ENCODE measurements at places on chromosomes 7 and 10. TPM values are rescaled to one million over a fixed set of nuclear protein-coding genes. Genes with fewer than 3 reads are reported as not detected.

DNA sequence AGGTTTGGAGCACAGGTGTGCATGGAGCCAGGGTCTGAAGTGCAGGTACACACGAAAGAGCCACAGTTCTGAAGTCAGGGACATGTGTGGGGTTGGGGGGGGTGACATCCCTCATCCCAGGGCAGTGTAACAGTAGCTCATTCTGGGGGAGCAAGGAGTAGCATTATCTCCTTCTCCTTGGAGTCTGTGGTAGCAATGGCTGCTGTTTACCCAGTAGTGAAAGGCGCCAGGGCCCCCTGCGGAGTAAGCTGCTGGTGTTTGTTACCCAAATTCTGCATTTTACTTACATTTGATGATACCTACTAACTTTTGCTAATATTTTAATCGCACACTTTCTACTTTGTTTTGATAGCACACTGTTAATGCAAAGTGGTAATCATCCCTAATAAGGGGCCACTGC is 665.5 kb downstream of the GATA3 start:
- DNase-seq: no peak

OR2A5 gene
- total RNA-seq: not detected

SPDYE16 gene
- 0.12 TPM for total RNA-seq

DNA sequence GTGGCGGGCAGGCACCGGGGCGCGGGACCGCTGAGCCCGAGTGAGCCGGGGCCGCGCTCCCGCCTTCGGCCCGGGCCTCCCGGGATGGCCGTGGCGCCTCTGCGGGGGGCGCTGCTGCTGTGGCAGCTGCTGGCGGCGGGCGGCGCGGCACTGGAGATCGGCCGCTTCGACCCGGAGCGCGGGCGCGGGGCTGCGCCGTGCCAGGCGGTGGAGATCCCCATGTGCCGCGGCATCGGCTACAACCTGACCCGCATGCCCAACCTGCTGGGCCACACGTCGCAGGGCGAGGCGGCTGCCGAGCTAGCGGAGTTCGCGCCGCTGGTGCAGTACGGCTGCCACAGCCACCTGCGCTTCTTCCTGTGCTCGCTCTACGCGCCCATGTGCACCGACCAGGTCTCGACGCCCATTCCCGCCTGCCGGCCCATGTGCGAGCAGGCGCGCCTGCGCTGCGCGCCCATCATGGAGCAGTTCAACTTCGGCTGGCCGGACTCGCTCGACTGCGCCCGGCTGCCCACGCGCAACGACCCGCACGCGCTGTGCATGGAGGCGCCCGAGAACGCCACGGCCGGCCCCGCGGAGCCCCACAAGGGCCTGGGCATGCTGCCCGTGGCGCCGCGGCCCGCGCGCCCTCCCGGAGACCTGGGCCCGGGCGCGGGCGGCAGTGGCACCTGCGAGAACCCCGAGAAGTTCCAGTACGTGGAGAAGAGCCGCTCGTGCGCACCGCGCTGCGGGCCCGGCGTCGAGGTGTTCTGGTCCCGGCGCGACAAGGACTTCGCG is 534 bp downstream of the FZD9 start:
- DNase-seq: peak; percentile 35

DNA sequence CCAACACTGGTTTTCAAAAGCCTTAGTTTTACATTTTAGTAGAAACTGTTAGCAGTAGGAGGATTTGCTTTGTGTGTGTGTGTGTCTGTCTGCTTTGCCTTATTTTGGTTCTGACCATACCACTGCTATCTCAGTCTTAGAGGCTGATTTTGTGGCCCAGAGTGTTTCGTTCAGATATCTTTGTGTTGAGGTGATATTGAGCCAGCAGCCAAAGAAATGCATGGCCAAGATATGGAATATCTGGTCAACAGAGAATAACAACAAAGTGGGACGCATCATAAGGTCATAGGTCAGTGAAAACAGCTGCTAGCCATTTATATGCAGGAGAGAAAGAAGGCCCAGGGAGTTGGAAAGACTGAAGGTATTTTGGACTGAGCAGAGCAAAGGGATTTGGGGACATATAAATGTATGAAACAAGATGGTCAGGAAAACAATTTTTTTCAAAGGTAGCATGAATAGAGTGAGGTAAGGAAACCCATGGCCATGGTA is 47.7 kb downstream of the KIAA1217 start:
- DNase-seq: no peak

RTKN2 gene
- total RNA-seq: 1.2 TPM

TRIM74 gene
- 0.35 TPM for total RNA-seq

- DNase-seq: no peak
These were observed 746.7 kb downstream of the NRG3 start for GRCh38 chr10:82621680-82622079.

TRIM73 gene
- 1.1 TPM for total RNA-seq

GRCh38 chr10:49359349-49360270 is 36.3 kb downstream of the DRGX start:
- DNase-seq: no peak

- DNase-seq: no peak
These were observed 2.8 kb downstream of the STK32C start for GRCh38 chr10:132304756-132305509.

H2BK1 gene
- total RNA-seq: not detected

DNA sequence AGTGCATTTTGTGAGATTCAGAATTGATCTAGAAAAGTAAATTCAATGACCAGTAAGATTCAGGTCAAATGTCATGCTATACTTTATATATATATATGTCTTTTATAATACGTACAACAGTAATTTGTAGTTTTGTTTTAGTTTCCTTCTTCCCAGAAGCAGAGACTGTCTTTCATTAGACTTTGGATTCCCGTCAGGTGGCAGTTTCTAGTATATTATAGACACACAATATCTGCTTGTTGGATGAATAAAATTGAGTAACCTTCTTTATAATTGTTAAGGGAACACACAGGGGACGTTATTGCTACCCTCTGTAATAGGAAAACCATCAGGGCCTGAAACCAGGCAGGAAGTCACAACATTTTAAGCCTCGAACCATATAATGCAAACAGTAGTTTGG is 5.3 kb upstream of the LAMB1 start:
- no peak for DNase-seq

DNA sequence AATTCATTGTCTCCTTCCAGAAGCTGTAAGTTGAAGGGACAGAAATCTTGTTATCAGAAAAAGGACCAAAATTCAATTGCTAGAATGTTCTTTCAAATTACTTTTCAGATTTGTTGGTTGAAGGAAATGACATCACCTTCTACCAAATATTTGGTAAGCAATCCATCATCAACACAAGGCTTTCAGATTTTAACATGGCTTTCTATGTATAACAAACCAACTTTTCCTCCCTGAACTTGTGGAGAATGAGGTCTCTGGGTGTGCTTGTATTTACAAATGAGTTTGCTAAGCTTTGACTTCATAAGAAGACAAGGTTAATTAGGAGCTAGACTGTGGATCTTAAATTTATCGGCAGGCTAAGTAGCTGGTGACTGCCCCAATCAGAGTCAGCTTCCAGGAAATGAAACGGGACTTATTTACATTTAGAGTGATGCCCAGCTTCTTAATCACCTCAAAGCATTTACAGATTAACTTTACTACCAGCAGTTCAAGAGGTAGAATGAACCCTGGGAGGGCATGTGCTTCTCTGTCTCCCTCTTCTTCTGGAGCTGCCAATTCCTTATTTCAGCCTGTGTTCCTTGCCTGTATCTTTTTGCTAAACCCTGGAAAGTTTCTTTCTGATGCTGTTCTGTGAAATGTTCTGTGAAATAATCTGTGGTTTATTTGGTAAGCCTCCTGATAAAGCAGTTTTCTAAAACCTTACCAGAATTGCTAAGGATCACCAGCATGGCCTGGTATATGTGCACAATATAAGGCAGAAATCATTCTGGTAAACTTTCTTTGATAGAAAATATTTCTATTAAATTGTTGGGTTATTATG is 248.8 kb upstream of the FZD8 start:
- no peak for DNase-seq

PTN gene
- total RNA-seq: not detected

PTPRE gene
- total RNA-seq: 21.9 TPM

DNA sequence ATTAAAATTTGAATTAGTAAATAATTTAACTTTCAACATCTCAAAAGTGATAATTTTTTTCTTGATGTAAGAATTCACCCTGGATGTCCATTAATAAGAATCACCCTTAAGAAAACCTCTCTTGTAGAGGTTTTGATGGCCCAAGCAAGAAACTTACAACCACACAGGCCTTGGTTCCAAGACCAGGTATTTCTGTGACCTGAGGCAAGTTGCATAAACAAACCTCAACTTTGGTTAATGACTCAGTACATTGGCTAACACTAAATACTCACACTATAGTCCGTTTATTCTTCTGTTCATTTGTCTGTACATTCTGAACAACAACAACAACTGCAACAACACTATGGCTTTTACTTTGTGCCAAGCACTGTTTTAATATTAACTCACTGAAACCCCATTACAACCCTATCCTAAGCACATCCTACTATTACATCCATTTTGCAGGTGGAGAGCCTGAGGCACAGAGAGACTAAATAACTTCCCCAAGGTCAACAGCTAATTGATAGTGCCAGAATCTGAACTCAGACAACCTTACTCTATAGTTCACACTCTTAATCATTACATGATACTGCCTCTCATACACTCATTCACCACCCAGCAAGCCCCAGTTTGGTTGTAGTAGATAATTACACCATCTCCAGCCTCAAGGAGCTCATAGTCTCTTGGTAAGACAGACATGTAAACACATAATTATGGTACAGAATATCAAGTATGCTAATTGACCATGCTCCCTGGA is 6.6 kb downstream of the ANK3 start:
- no peak for DNase-seq

GRCh38 chr10:78964952-78965633 is 103.7 kb upstream of the ZMIZ1 start:
- no peak for DNase-seq

LIPN gene
- not detected for total RNA-seq
